ENCODE measurements at places on chromosomes 1 and 21.

DNA sequence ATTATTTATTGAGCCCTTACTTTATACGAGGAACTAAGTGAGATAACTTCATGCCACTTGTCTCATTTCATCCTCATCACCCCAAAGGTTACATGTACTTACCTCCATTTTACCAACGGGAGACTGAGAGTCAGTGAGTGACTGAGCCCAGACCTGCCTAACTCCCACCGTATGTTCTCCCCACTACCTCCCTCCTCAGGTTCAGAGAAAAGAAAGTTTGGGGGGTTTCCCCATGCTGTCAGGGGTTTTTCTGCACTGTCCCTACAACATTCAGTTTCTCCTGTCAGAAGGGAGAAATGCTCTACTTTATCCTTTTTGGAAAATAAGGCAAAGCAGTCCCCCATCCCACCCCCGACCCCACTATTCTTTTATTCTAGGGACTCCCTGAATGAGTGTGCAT is 32.9 kb downstream of the FAM78B start:
- no peak for DNase-seq

- DNase-seq: no peak
These were observed 38.3 kb downstream of the NEXN start for GRCh38 chr1:77926561-77927357.

DNA sequence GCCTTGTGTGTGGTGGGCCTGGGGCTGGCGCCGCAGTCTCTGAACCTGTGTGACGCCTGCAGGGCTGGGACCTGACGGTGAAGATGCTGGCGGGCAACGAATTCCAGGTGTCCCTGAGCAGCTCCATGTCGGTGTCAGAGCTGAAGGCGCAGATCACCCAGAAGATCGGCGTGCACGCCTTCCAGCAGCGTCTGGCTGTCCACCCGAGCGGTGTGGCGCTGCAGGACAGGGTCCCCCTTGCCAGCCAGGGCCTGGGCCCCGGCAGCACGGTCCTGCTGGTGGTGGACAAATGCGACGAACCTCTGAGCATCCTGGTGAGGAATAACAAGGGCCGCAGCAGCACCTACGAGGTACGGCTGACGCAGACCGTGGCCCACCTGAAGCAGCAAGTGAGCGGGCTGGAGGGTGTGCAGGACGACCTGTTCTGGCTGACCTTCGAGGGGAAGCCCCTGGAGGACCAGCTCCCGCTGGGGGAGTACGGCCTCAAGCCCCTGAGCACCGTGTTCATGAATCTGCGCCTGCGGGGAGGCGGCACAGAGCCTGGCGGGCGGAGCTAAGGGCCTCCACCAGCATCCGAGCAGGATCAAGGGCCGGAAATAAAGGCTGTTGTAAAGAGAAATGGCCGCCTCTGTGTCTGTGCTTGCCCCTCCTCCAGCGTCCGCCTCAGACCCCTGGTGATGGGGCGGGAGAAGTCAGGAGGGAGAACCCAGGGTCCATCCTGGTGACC is 788 bp downstream of the ISG15 start:
- no peak for DNase-seq

DNA sequence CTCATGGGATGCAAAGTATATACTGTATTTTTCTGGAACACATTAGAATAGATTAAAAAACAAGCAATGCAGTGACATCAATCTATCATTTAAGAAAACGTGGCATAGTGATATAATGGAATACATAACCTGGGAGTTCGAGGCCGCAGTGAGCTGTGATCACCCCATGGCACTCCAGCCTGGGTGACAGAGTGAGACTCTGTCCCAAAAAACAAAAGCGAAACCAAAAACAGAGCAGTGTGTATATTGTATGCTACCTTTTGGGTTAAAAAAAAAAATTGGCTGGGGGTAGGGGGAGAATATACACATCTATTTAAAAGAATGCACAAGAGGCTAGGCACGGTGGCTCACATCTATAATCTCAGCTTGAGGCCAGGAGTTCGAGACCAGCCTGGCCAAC is 13.5 kb downstream of the SLC2A1 start:
- DNase-seq: no peak

- no peak for DNase-seq
These were observed 466.1 kb downstream of the MATN1 start for GRCh38 chr1:30257322-30257721.

DNA sequence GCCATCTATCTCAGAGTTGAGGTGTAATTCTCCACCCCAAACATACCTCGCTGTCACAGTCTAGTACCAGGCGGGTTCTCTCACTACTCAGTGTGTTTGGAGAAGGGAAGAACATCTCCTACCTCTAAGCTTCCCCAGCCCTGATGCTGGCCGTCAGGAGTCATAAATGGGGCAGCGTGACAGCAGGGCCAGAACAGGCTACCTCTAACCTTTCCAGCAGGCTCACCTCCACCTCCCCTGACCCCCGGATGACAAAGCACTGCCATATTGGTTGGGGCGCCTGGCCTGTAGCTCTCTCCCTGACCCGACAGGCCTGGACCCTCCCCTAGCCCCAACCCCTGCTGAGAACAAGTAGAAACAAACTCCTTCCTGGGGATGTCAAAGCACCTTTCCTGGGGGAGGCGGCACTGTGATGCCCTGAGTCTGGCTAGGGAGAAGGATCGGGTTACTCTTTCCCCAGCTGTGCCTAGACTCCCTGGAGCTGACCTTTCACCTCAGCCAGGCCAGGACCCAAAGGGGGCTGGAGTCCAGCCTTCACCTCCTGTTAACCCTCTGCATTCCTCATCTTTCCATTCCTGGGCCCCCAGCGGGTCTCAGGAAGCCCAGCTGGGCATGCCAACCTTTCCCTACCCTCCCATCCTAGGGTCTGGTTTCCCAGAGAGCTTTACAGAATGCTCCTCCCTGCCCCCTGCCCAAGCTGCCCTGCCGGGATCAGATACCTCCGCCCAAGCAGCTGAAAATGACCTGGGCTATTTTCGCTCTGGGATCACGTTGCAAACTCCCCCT is 34.2 kb downstream of the AHDC1 start:
- DNase-seq: no peak

- DNase-seq: peak; percentile 5
These were observed 314.7 kb downstream of the NEGR1 start for GRCh38 chr1:71967670-71968069.

All from suppressor macrophage (primary cell).